ENCODE measurements at places on chromosomes 3 and 15.

GRCh38 chr3:123138839-123139444 lies 62.8 kb upstream of the SEC22A start:
- DNase-seq = no peak

DNA sequence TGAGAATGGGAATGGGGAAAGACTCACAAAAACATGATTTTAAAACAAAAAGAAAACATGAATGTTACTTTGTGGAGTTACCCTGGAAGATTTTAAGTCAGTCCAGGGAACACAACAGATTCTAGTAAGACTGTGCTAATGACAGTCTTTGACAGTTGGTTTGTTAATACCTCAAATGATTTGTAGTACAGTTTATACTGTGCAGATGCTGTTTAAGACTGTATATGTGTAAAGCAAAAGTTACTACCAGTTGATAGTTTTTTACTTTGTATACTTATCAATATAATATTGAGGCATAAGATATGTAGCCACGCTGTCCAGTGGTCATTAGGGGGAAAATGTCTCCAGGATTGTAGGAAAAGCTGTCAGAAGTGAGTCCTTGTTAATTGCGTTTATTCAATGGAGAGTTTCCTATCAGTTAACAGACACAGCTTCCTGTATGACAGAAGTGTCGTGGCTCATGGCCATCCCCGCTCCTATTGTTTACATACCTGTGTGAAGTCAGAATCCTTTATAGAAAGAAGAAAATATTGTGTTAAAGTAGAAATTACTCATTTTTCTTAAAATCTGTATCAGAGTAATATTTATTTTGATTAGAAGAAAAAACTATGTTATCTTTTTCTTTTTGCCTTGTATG lies 36.0 kb downstream of the NKIRAS1 start:
- peak; percentile 65 for DNase-seq

GRCh38 chr15:89143503-89144162 lies 55.4 kb downstream of the ABHD2 start:
- peak; percentile 33 for DNase-seq

DNA sequence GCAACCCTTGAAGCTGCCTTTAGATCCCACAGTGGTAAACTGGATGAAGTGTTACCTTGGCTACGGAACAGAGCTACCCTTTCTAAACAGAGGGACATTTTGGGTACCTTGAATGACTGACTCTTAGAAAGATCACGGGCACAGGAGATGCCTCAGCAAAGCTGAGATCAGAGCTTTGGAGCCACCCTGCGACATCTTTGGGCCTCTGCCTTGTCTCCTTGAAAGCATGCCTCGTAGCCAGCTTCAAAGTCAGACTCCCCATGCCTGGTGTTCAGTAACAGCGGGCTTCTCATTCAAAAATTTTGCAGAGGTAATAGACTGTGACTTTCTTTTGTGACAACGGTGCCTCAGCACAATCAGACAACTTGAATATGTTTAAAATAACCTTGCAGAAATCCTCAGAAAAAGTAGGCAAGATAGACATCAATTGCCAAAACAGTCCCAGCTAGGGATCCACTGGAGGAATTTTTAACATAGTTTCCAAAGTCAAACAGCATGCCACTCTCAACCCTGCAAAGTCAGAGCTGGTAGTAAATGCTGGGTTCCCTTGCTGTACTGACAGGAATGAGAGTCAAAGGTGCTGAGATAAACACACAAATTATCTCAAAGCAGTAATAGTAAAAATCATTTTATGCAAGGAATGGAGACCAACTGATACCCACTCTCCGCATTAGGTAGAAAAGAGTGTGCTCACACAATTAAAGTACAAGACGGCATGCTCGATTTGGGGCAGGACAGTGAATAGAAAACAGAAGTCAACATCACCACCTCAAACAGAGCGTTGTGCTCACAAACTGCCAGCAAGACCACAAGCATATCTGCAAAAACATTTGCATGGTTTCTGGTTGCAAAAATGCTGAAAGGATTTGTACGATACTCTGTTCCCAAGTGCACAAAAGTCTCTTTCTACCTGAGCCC lies 82.1 kb downstream of the MYO1E start:
- DNase-seq = no peak

DNA sequence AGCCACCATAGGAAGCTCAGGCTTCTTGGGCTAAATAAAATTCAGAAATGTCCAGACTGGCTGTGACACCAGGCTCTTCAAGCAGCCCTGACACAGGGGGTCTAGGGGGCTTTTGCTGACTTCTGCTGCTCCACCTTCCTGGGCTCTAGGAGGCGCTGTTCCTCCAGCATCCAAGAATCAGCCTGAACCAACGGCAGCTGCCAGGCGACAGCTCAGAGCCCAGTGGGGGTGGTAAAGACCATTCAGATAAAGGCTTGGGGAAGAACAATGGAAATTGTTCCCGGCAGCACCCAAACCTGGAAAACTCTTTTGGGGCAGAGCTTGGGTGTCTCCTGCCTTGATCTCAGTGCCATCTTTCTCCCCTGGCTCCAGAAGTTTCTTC lies 21.6 kb upstream of the PSTPIP1 start:
- DNase-seq = peak; percentile 64

DNA sequence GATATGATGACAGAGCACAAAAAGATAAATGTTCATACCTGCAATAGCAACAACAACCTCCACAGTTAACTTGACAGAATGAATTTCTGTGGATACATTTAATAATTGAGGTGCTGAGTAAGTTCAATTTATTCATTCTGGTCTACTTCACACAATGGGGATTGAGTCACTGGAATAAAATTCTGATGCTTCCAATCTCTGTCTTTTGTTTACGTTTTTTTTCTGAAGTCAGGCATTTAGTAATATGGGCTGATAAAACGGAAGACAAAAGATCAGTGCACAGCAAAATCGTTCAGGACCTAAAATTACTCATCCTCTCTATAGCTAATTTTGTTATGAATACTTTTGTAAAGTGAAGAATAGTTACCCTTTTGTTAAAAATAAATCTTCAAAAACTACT lies 565.9 kb upstream of the CCDC54 start:
- DNase-seq = peak; percentile 42

GRCh38 chr15:33623010-33623409 lies 312.2 kb downstream of the RYR3 start:
- no peak for DNase-seq
